ENCODE measurements at places on chromosomes 4 and X.

DNA sequence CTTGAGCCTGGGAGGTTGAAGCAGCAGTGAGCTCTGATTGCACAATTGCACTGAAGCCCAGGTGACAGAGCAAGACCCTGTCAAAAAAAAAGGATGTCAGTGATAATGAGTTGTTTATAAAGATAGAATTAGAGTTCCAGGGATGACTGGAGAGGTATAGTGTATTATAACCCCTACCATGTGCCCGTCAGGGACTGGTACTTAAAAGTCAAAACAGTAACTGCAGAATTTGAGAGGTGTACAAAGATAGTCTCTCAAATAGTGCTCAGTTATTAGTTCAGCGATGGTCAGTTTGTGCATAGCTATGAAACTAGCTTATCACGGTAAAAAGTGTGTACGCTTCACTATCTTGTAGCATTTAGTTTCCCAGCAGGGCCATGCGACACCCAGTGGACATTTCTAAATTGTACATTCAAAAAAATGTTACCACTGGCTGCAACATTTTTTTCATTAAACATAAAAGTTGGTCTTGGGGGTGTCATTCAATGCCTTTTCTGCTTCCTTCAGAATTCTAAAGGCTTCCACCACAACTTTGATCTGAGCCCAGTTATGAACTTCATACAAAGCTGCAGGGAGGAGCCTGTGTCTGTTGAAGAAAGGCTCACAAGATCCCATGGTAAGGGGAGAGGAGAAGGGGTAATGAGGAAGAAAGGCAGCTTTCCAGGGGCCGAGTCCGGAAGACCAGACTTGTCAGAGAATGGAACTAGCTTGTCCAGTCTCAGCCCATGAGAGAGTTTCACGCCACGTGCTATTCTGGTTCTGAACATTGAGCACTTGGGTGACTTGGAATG, 9.2 kb upstream of the GYG2 start:
- H3K27ac ChIP-seq, result peak overlapping the region; percentile 78
- H3K4me3 ChIP-seq, result no peak overlapping the region
- no peaks in the 10 kb centered on the region for H3K27me3 ChIP-seq
- H3K4me1 ChIP-seq, result no peaks in the 10 kb centered on the region
- DNase-seq, result no peak
- no peaks in the 10 kb centered on the region for H3K36me3 ChIP-seq

DNA sequence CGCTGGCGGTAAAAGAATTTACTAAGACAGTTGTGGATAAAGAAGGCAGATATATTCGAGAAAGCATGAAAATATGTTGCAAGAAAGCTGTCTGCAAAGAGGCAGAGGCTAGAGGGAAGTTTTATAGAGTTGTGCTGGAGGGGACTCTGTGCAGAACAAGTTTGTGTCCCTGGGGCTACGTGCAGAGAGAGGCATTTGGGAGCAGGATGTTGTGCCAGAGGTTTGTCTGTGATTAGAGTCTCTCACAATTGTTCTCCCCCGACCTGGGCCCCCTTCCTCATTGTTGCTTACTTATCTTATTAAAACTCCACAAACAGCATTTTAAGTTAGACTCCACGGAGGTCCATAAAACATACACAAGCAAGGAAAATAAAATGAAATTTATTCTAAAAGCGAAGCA, 831.3 kb downstream of the NLGN4X start:
- no peak overlapping the region for H3K4me3 ChIP-seq
- no peaks in the 10 kb centered on the region for H3K4me1 ChIP-seq
- H3K27ac ChIP-seq, result no peak overlapping the region
- DNase-seq, result no peak

DNA sequence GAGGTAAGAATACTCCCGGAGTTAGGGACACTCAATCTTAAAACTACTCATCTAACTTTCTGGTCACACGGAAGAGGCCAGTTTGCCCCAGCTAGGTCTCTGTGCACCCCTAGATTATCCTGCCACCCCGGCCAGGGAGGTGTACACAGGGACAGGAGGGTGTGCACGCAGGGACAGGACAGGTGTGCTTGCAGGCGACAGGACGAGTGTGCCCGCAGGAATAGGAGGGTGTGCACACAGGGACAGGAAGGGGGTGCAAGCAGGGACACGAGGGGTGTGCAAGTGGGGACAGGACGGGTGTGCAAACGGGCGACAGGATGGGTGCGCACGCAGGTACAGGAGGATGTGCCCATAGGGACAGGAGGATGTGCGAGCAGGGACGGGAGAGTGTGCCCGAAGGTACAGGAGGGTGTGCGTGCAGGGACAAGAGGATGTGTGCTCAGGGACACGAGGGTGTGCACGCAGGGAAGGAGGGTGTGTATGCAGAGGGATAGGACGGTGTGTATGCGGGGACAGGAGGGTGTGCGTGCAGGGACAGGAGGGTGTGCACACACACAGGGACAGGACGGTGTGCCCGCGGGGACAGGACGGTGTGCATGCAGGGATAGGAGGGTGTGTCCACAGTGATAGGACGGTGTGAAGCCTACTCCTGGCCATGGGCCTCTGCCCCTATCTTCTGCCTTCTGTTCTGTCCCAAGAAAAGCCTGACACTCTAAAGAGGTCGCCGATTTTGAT, 4.1 kb downstream of the TMEM271 start:
- H3K36me3 ChIP-seq, result no peaks in the 10 kb centered on the region
- no peak for DNase-seq
- H3K4me1 ChIP-seq, result peaks cover 1% of the 10 kb centered on the region
- H3K27ac ChIP-seq, result no peak overlapping the region
- peaks cover 69% of the 10 kb centered on the region for H3K27me3 ChIP-seq
- no peak overlapping the region for H3K4me3 ChIP-seq

DNA sequence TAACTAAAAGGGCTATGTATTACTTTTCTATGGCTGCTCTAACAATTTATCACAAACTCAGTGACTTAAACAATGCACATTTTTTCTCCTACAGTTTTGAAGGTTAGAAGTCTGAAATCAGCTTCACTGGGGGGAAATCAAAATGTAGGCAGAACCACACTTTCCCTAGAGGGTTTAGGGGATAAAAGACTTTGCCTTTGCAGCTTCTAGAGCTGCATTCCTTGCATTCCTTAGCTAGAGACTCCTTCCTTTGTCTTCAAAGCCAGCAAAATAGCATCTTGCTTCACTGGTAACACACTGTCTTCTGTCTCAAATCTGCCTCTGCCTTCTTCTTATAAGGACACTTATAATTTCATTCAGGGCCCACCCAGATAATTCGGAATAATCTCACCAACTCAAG, 152.4 kb upstream of the SPIN4 start:
- peaks cover 11% of the 10 kb centered on the region for H3K36me3 ChIP-seq
- no peaks in the 10 kb centered on the region for H3K27me3 ChIP-seq
- DNase-seq, result no peak
- H3K4me1 ChIP-seq, result peaks cover 5% of the 10 kb centered on the region

GRCh38 chr4:25015012-25015411, 15.7 kb downstream of the LGI2 start:
- no peak for DNase-seq
- peaks cover 7% of the 10 kb centered on the region for H3K36me3 ChIP-seq
- H3K27ac ChIP-seq, result no peak overlapping the region
- H3K4me1 ChIP-seq, result peaks cover 8% of the 10 kb centered on the region
- H3K4me3 ChIP-seq, result no peak overlapping the region
- H3K27me3 ChIP-seq, result no peaks in the 10 kb centered on the region

DNA sequence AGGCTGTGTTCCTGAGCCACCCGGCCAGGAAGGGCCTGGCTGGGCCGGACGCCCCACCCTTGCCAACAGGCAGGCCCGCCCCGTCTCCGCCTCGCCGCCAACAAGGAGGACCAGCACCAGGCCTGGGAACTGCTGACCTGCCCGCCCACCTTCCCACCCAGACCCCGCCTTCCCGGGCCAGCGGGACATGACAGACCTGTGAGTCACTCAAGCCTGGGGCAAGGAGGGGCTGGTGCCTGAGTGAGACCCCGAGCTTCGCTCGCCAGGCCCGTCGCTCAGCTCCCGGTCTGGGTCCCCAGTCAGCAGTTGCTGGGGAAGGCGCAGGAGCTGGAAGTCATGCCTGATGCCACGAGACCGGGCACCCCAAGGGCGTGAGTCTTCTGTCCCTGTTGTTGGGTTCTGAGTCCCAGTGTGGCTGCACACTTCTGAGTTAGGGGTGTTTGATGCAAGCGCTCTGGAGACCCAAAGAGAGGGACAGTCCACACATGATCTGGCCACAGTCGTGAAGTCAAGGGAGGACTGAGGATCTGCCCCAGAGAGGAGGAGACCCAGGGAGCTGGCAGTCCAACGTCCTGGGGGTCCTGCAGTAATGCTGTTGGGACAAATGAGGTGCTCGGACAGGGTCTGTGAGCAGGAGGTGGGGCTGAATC, at the start of gene DNASE1L1:
TSS of gene DNASE1L1 (minus strand) at position 33 of the 650 bp plus-strand sequence. CDS start 3,686 bp downstream, outside the sequence.
- DNase-seq, result peak; percentile 63
- H3K27me3 ChIP-seq, result no peaks in the 10 kb centered on the region
- peaks cover 6% of the 10 kb centered on the region for H3K4me1 ChIP-seq
- peak within 1 kb of the TSS; percentile 89 for H3K27ac ChIP-seq

DNA sequence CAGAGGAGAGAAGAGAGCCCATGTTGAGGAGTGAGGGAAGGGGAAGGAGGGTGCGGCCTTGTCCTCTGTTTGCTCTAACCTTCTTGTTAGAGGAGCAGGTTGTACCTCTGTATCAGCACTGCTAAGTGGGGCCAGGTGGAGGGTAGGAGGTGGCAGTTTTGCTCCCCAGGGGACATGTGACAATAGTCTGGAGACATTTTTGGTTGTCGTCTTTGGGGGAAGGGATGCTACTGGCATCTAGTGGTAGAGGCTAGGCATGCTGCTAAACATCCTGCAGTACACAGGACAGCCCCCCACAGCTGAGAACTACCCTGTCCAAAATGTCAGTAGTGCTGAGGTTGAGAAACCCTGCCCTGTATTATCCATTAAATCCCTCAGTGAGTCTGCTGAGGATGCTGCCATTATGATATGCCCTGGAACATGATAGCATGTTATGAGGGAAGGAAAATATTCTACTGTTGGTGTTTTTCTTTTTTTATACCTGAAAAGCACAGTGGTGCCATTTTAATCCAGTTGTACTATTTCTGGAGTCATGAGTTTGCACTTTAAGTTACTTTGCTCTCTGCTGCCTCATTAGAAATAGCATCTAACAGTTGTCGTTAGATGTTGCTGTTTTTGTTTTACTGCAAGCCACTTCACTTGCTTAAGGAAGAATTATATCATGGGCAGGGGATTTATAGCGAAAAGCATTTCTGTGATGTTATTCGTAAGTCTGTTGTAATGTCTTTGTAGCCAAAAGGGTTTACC, 90.6 kb downstream of the LRP2BP start:
- H3K27ac ChIP-seq, result peak overlapping the region; percentile 20
- DNase-seq, result no peak

DNA sequence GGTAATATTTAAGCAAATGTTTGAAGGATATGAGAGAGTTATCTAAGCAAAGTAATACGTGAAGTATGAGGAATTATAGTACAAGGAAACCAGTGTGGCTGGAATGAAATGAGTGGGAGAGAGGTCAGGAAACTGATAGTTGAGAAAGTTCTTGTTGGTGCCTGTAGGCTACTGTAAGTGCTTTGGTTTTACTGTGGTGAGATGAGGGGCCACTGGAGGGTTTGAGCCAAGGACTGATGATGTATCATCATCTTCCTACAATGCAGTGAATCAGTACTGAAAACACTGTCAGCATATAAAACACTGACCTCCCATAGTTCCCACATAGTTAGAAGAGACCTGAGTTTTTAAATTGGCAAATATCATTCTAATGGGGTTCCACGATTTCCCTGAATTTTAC, 367.5 kb upstream of the CTSO start:
- H3K4me1 ChIP-seq, result no peaks in the 10 kb centered on the region
- H3K27ac ChIP-seq, result no peak overlapping the region
- no peak for DNase-seq

- no peak overlapping the region for H3K4me3 ChIP-seq
- no peaks in the 10 kb centered on the region for H3K27me3 ChIP-seq
- H3K36me3 ChIP-seq, result no peaks in the 10 kb centered on the region
- no peaks in the 10 kb centered on the region for H3K4me1 ChIP-seq
- DNase-seq, result no peak
Measured at GRCh38 chr4:76931087-76931486, 18.5 kb upstream of the SEPTIN11 start.

DNA sequence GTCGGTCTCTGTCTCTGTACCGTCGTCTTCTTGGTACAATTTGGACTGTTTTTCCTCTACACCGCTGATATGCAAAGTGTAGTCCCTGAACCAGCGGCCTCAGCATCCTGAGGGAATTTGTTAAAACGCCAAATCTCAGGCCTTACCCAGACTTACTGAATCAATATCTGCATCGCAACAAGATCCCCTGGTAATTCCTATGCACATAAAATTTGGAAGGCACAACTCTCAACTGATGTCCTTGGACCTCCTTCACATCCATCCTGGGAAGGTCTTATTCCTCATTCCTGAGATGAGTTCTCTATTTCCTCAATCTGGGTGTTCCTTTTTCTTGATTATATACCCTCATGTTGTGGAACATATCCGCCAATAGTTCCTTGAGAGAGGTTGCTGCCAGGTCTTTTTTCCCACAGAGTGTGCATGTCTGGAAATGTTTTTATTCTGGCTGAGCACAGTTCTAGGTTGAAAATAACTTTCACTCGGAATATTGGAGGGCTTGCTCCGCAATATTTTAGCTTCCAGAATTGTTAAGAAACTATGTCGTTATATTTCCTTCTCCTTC, 738 bp upstream of the HPF1 start:
- DNase-seq, result no peak
- H3K27me3 ChIP-seq, result peaks cover 4% of the 10 kb centered on the region
- no peaks in the 10 kb centered on the region for H3K36me3 ChIP-seq
- H3K4me1 ChIP-seq, result peaks cover 11% of the 10 kb centered on the region
- H3K27ac ChIP-seq, result no peak overlapping the region

- H3K4me1 ChIP-seq, result peaks cover 36% of the 10 kb centered on the region
- H3K36me3 ChIP-seq, result no peaks in the 10 kb centered on the region
- H3K4me3 ChIP-seq, result peak overlapping the region; percentile 58
Measured at GRCh38 chr4:150578745-150579501, 3.0 kb upstream of the MAB21L2 start.

- no peak overlapping the region for H3K4me3 ChIP-seq
- no peak for DNase-seq
- no peaks in the 10 kb centered on the region for H3K27me3 ChIP-seq
Measured at GRCh38 chr4:19158107-19158809, 1093.4 kb upstream of the SLIT2 start.

DNA sequence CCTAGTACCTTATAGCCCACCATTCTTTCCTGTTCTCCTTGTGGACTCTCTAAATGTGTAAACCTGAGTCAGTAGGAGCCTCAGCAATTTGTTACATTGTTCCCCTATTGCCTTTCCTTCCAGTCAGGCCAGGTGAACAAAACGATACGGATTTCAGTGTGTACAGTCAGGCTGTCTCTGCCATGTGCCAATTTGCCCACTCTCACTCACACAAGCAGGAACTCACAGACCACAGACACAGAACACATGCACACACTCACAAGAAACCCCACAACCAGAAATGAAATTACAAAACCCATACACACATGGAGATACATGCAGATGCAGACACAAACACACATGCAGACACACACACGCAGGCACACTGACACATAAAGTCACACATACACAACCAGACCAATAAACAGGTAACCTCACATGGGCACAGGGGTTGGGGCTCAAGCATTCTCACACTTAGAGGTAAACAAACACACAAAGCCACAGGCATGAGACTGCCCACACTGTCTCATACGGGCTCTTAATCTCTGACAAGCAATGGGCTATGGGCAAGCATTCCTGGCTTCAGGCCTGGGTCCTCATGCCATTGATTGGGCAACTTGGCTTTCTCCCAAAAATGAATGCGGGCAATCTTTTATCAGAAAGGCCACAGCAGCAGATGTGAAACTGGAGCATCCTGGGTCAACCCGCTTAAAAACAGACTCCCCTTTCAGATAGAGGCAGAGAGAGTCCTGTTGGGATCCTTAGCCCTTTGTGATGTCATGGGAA, 68.7 kb downstream of the NBDY start:
- H3K27me3 ChIP-seq, result no peaks in the 10 kb centered on the region
- H3K4me1 ChIP-seq, result peaks cover 1% of the 10 kb centered on the region
- H3K4me3 ChIP-seq, result no peak overlapping the region
- peaks cover 9% of the 10 kb centered on the region for H3K36me3 ChIP-seq
- DNase-seq, result no peak

Measured in progenitor cell of endocrine pancreas (in vitro differentiated cells).